Activated CD4-positive, alpha-beta T cell treated with anti-CD3 and anti-CD28 coated beads, Interleukin-2, Interleukin-4, amounts not matched to agents 100 ng/mL and 50 ng/mL, durations not matched to agents 16 hours and 8 hours (primary cell): ENCODE measurements at places on chromosomes 16 and 17.

DNA sequence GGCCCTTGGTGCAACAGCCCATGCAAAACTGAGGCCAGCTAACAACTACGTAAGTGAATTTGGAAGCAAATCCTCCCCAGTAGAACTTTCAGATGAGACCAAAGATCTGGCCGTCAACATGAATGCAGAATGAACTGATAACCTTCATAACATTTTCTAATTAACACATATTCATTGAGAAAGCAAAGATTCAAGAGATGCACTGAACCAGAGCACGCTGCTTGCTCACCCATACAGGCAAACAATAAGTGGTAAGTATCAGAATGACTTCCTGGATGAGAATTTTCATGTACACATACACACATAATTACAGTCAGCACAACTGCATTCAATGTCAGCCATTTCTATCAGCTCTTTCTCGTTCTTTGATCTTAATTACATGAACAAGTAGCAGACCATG is 30.6 kb downstream of the XYLT1 start:
- DNase-seq: no peak

DNA sequence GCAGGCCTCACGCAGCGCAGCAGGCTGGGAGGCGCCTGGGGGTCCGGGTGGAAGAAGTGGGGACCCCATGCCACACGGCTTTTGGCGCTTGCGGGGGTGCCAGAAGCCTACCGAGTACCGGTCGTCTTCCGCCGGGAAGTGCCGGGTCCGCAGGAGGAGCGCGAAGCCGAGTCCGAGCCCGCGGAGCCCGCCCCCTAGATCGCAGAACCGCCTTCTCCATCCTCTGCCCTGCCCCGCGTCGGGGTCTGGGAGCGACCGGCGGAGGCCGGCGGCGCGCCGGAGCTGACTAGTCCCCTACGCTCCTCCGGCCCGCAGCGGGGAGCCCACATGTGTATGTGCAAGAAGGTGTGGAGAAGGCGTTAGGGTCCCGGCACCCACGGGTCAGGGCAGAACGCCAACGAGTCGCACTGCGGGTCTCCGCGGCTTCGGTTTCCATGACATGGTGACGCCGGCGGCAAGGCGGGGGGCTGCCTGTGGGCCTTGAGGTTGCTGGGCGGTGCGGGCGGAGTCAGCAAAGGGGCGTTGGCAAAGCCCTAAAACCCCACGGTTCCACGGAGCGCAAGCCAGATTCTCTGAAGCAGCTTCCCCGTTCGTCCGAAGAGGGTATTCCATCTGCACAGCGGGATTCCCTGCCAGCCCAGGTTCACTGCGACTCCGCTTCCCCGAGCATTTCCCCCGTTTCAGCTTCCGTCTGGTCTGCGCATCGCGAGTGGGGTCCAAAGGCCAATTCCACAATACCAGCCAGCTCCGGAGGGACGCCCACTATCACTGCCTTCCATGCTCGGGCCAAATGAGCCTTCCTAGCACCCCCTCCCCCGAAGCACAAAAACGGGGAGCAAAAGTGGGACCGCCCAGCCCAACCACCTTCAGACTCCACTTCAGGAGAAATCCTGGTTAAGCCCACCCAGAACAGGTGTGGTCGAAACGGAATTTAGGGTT is 2.3 kb upstream of the LHX1 start:
- no peak for DNase-seq

GRCh38 chr17:992933-993332 is 4.0 kb upstream of the TIMM22 start:
- DNase-seq: no peak

DNA sequence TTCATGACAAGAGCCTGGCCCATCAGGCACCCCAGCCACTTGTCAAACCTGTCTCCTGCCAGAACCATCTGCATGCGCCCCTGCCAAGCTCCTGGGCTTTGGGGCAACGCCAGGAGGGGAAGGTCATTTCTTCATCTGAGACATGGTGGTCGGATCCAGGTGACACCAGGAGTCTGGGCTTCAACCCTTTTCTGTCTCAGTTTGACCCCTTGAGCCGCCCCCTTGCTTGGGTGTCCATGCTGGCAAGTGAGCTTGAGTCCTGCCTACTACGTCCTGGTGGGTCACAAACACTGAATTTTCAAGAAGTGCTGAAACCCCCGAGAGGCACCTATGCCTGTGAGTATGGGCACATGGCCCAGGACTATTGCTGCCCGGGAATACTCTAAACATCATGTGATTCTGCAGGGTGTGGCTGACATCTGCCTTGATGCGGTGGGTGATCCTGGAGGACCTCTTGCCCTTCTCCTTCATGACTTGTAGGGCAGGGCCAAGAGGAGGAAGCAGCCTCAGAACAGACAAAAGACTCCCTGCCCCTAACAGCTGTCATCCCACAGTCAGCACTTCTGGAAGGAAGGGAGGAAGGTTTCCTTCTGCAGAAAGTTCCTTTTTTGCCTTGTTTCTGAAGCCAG is 43.4 kb downstream of the TNFRSF13B start:
- no peak for DNase-seq

DNA sequence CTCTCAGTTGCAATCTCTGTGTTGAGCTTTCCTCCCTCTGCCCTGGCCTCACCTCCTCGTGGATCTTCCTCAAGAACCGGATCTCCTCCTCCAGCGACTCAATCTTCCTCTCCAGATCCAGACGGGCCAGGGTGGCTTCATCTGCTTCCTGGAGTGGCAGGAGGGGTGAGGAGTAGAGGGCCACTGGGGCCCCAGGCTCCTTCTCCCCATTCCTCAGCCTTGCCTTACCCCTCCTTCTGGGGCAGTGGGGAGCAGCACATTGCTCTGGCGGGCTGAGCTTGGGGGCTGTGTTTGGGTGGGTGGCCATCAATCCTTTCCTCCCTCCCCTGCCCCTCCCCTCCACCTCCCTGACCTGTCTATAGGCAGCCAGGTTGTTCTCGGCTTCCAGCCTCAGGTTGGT is 1.6 kb downstream of the GFAP start:
- DNase-seq: no peak

- no peak for DNase-seq
Observed at GRCh38 chr17:880443-881269, 98.5 kb downstream of the MRM3 start.

DNA sequence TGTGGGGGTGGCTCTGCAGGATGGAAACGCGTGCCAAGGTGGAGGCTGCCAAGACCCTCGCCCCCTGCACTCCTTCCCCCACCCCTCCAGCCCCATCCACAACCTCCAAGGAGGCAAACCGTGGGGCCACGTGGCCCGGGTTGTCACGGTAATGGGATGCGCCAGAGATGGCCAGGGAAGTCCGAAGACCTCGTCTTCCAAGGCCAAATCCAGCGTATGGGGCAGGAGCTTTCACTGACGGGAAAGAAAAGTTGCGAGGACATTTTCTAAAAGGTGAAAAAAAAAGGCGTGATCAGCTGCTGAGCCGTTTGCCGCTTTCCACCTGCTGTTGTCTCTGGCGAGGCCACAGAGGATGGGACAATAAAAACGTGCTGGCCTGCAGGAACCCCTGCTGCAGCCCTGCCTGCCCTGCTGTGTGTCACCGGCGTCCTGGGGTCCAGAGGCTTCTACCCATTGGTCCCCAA is 28.3 kb upstream of the GSE1 start:
- no peak for DNase-seq

DNA sequence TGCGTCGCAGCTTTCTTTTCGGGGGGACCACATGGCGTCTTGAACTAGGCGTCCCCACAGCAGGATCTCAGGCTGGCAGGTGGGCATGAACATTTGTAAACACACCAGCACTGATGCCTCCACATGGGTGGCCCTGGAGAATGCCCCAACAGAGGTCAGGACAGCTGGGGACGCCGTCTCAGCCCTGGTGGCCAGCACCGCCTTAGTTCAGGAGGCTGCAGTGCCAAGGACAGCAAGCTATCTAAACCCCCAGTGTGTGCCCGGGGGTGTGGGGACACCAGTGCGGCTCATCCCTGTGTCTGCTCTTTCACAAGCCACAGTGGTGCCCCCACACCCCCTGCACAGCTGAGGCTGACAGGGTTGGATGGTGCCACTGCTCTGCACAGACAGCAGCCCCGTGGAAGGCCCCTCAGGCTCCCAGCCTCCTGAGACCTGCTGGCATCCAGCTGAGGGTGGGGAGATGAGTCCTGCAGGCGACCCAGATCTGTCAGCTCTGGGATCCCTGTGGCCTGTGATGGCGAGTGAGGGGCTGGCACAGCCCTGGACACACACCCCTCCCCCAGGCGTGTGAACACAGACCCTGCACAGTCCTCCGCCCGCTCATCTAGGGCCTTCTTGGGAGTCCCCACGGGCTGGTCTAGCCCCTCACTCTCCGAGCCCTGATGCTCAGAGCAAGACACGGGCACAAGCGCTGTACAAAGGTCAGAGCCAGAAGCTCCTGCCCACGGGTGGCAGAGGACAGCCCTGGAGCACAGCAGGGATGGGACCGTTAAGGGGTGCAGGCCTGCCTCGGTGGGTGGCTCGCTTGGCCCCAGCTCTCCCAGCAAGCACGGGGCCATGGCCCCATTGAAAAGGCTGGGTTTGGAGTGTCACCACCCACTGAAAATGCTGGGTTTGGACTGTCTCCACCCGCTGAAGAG is 10.7 kb downstream of the FSCN2 start:
- no peak for DNase-seq

GRCh38 chr17:57666201-57666870 is 78.8 kb downstream of the CCDC182 start:
- no peak for DNase-seq

- no peak for DNase-seq
Observed at GRCh38 chr16:90020260-90020837, 1.1 kb upstream of the DBNDD1 start.

DNA sequence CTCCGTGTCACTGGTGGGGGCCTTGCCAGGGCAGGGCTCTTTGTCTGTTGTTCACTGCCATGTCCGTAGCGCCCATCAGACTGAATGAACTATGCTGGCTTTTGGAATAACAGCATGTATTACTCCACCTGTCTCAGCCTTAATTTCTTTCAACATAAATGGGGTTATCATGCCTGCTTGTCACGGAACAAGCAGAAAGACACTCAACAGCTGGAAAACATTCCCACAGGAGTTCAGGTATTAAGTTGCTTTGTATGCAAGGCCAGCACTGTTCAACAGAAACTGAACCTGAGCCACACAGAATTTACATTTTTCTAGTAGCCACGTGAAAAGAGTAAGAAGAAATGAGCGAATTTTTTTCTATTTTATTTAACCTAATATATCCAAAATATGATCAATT is 13.1 kb downstream of the PPL start:
- no peak for DNase-seq

DNA sequence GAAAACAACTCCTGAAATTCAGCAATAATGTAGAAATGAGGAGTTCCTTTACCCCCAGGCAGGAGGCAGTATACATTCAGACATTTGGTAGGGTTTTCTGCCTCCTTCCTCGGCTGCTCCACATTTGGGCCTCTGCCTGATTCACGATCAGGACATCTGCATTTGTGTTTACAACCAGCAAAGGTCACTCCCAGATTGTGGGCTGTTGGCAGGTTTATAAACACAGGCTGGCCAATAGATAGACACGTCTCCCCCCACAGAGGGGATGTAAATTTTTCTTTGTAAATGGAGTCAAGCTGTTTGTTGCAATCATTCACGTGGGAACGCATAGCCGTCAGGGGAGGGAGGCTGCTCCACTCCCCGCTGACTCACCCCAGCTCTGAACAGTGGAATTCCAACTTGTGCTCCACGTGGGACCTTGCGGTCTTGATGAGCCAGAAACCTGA is 252.1 kb upstream of the N4BP1 start:
- no peak for DNase-seq

DNA sequence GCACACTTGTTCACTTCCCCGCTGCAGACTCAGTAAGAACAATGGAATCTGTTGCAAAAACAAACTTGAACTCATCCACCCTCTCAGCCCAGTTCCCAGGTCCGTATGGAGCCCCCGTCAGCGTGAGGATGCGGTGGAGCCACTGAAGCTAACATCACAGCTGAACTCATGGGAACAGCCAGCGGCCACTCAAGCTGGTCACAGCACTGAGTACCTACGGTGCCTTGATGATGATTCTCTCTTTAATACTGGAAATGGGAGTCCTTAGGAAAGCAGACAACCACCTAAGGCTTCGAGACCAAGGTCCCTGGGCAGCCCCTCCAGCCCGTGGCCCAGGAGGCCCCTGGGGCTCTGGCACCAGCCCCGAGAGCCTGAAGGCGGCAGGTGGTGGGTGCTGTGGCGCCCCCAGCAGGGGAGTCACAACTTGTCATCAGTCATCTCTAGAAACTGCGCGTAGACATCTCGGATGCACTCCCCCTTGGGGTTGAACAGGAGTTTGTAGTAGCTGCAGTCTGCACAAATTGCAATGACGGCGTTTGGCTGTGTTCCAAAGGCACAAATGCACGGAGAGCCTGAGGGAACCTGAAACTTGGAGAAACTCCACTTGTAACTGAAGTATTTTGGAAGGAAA is 31.0 kb upstream of the RHOT1 start:
- DNase-seq: peak; percentile 25

DNA sequence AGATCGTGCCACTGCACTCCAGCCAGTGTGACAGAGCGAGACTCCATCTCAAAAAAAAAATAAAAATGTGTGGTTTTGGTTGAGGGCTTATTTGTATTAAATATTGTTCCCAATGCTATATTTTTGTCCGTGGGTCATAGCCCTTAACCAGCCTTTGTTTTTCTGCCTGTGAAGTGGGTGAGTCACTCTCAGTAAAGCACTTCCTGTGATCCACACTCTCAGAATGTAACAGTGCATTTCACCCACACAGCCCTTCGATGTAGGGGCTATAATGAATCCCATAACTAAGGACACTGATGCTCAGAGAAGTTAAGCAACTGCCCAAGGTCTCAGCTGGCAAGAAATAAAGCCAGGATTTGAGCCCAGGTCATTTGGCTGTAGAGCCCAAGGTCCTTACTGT is 34.7 kb upstream of the POLR3E start:
- peak; percentile 16 for DNase-seq

DNA sequence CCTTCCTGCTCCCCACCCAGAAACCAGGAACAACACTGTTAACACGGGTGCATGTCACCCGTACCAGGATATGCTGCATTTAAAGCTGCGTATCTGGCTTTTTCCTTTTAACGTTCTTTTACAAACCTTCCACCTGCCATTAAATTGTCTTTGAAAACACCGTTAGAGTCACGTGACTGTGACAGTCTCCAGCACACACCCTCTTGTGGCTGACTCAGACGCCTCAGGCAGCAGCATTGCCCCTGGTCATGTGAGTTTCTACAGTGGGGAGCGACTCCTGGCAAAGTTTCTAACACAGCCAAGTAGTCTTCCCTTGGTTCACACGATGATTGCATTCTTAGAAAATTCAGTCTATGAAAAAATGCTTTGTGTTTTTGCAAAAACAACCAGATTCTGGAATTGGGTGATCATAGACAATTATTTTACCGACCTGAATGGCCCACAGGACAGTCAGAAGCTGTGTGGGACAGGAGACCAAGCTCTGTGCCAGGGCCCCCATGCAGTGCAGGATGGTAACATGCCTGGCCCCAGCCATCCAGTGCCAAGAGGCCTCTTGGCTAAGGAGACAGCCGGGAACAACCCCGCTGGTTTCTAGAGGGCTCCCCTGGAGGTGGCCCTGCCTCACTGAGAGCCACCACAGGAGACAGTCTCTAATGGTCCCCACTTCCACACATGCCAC is 199.1 kb downstream of the KATNIP start:
- DNase-seq: peak; percentile 40

GRCh38 chr16:11632455-11632939 is 35.8 kb upstream of the SNN start:
- DNase-seq: no peak

- no peak for DNase-seq
Observed at GRCh38 chr16:11697319-11697718, 29.1 kb downstream of the SNN start.
